ENCODE measurements at places on chromosomes 16 and 17.

- DNase-seq = no peak
These were observed 46.6 kb downstream of the NUP93 start for GRCh38 chr16:56776562-56776961.

DNA sequence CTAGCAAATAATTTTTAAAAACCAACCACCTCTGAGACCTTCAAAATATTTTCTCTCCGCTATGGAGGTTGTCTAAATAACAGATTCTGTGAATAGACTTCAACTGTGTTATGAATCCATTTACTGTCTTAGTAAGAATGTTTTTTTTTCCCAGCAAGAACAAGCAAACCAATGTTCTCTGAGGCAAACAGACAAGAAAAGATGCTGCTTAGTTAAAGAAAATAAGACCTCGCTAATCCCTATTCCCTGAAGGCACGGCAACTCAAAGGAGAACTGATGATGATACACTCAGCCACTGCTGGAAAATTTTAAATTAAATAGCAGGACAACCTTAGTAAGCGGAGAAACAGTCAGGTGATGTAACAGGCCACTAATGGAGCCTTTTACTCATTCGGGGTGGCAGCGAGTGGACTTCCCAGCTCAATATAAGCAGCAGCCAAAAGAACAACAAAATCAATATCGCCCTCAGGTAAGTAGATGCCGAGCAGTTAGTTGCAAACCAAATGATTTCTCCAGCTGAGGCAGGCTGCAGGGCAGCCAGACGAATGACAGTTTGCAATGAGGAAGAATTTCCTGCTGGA, 81.8 kb downstream of the CPPED1 start:
- DNase-seq = no peak

GRCh38 chr16:58847902-58848661, 114.0 kb upstream of the GOT2 start:
- no peak for DNase-seq

- DNase-seq = no peak
These were observed 73.3 kb downstream of the XYLT1 start for GRCh38 chr16:17397499-17397891.

GRCh38 chr16:85399583-85400284, 213.4 kb upstream of the GSE1 start:
- no peak for DNase-seq
